Stimulated activated CD8-positive, alpha-beta memory T cell treated with anti-CD3 and anti-CD28 coated beads, Interleukin-4, amount 100 ng/mL, for 1 hour (primary cell): ENCODE measurements at places on chromosomes 6 and 20.

- no peak for DNase-seq
Observed at GRCh38 chr6:86856937-86857563, 80.3 kb upstream of the HTR1E start.

GRCh38 chr6:39515006-39515405 is 192.5 kb upstream of the KCNK16 start:
- DNase-seq: no peak

GRCh38 chr6:170253226-170253909 is 37.5 kb downstream of the DLL1 start:
- no peak for DNase-seq

DNA sequence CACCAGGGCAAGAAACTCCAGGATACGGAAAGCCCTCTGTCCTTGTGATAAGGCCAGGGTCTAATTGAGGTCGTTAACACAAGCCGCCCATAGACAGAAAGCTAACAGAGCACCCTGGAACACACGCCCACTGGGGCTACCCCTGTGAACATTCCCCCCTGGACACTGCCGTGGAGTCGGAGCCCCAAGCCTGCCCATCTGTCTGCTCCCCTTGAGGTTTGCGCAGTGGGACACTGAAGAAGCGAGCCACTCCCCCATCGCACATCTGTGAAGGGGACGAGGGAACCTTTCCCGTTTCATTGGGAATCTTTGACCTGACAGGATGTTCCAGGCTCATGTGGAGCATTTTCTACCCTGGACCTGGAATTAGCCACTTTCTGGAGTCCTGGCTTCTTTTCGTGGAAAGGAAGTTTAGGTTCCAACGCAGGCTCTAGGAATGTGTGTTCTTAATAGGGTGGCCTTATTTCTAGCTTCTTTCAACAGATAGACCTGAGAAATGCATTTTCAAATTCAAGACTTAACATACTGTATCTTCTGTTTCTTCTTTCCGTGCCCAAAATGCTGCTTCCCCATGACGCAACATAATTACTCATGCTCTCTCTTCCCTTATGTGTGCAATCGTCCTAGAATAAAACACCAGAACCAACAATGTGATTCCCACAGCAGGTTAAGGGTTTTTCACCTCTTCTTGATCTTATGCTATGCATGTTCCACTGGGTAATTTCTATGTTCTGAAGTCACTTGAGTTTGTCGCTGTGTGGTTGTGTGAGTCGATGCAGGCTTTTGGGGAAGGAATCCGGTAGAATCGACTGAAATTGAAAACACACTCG is 161.1 kb downstream of the ERMARD start:
- no peak for DNase-seq

- no peak for DNase-seq
Observed at GRCh38 chr6:14569394-14569793, 451.8 kb downstream of the CD83 start.

- no peak for DNase-seq
Observed at GRCh38 chr6:34170346-34170745, 24.5 kb upstream of the GRM4 start.

DNA sequence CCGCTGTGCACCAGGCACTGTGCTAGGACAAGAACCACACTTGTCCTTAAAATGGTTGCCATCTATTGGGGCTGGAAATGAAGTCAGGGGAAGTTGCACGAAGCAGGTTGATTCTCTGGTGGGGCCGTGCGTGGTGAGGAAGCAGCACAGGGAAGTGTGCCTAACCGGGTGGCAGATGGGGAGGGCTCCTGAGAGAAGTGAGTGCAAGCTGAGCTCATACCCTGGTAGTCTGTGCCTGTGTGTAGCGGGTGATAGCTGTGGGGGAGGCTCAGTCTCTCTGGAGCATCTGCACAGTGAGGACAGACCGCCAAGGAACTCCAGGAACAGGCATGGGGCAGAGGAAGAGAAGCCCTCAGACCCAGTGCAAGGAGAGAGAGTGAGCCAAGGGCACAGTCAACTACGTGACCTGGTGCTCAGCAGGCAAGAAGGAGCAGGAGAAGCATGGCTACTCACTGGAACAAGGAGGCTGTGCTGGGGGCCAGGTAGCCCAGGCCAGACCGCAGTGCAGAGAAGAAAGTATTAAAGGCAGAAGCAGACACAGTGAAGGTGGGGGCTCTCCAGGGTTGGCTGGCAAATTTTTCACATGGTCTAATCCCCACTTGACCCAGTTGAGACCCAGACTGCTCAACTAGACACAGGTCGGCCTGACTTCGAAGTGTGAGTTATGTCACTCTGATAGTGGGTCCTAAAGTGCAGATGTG is 155.0 kb downstream of the CDH26 start:
- no peak for DNase-seq

- DNase-seq: no peak
Observed at GRCh38 chr6:33080127-33081089, 4.6 kb downstream of the HLA-DPB1 start.

- DNase-seq: no peak
Observed at GRCh38 chr6:53834132-53834531, 39.3 kb downstream of the LRRC1 start.

GRCh38 chr6:45265246-45265645 is 62.9 kb upstream of the RUNX2 start:
- DNase-seq: no peak

DNA sequence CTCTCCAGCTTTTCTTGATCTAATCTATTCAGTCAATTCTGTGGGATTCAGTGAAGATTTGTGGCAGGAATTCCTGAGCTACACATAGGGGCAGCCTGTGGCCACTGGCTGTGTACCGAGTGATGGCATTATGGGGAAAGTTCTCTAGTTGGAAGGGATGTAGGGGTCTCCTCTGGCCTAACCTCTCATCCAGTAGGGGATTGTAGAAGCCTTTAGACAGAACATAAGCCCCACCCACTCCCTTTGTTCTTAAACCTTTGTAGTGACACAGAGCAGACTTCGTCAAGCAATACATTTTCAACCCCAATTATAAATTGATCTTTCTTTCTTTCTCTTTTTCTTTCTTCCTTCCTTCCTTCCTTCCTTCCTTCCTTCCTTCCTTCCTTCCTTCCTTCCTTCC is 188.9 kb downstream of the QKI start:
- DNase-seq: no peak

- DNase-seq: no peak
Observed at GRCh38 chr20:62156592-62157386, 13.2 kb downstream of the SS18L1 start.

DNA sequence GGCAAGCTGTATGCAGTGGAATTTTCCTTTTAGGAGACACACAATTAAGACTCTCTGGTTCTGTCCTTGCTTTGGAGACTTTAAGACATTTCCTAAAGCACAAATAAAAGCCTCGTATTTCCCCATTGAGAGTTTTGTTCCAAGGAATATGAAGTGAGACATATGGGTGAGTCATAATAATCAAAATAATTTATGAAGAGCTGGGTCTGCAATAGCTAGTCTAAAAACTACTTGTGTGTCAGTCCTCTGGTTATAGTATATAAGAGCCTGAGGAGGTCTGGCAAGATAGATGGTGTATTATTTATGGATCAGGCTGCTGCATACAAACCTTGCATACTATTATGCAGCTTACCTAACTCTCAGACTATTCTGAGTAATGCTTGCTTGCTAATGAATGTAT is 142.6 kb downstream of the ADGRG6 start:
- no peak for DNase-seq
